ENCODE measurements at places on chromosomes 11 and 22.

DNA sequence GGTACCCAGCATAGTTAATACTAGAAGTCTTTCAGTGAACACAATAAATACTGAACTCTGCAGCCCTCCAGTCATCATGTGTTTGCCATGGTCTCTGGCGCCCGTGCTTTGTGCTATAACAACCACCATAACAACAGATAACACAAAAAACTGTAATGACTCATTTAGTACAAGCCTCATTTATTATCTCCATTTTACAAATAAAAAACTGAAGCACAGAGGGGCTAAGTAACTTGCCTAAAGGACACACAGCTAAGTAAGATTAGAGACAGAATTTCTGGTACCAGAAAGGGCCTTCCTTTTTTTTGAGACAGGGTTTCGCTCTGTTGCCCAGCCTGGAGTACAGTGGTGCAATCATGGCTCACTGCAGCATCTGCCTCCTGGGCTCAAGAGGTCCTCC, 19.5 kb downstream of the RBFOX2 start:
- DNase-seq, result no peak

DNA sequence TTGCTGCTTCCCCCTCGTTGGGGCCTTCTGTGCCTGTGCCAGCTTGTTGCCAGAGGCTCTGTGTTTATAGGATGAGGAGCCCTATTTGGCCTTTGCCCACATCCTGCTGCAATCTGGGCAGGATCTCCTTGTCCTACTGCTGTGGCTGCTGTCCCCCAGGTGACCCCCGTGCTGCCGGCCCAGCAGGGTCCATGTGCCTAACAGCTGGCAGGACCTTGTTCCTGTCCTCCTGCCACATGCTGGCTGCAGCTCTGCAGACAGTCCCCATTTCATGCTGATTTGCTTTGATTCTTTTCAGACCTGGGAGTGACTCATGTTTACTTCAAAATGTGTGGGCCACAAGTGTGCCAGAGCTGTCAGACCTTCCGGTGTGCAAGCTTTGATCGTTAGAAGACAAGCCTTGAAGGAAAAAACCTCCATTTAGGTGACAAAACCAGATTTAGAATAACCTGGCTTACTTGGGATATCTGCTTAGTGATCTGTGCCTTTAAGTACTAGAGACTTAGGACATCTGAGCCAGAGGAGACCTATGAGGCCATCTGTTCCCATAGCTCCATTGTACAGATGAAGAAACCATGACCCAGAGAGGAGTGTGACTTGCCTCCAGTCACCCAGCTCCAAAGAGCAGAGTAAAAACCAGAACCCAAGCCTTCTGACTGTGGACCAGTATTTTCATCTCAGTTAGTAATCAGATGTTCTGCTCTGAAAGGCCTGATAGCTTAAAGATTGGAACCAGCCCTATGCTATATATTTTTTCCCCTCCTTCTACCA, 11.1 kb downstream of the NAV2 start:
- DNase-seq, result no peak

- no peak for DNase-seq
Observed at GRCh38 chr11:57798905-57799559, 37.4 kb downstream of the CTNND1 start.

- no peak for DNase-seq
Observed at GRCh38 chr11:44528103-44528502, 37.4 kb upstream of the CD82 start.

- no peak for DNase-seq
Observed at GRCh38 chr11:73542175-73542574, 55.7 kb downstream of the FAM168A start.

- no peak for DNase-seq
Observed at GRCh38 chr11:134124660-134125451, 56.0 kb downstream of the JAM3 start.

GRCh38 chr11:47797633-47798032, 30.5 kb upstream of the FNBP4 start:
- DNase-seq, result no peak

- DNase-seq, result no peak
Observed at GRCh38 chr11:45483416-45483815, 182.0 kb downstream of the CHST1 start.

DNA sequence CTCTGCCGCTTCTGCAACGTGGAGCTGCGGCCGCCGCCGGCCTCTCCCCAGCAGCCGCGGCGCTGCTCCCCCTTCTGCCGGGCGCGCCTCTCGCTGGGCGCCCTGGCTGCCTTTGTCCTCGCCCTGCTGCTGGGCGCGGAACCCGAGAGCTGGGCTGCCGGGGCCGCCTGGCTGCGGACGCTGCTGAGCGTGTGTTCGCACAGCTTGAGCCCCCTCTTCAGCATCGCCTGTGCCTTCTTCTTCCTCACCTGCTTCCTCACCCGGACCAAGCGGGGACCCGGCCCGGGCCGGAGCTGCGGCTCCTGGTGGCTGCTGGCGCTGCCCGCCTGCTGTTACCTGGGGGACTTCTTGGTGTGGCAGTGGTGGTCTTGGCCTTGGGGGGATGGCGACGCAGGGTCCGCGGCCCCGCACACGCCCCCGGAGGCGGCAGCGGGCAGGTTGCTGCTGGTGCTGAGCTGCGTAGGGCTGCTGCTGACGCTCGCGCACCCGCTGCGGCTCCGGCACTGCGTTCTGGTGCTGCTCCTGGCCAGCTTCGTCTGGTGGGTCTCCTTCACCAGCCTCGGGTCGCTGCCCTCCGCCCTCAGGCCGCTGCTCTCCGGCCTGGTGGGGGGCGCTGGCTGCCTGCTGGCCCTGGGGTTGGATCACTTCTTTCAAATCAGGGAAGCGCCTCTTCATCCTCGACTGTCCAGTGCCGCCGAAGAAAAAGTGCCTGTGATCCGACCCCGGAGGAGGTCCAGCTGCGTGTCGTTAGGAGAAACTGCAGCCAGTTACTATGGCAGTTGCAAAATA, 816 bp downstream of the PDE3B start:
- peak; percentile 22 for DNase-seq

DNA sequence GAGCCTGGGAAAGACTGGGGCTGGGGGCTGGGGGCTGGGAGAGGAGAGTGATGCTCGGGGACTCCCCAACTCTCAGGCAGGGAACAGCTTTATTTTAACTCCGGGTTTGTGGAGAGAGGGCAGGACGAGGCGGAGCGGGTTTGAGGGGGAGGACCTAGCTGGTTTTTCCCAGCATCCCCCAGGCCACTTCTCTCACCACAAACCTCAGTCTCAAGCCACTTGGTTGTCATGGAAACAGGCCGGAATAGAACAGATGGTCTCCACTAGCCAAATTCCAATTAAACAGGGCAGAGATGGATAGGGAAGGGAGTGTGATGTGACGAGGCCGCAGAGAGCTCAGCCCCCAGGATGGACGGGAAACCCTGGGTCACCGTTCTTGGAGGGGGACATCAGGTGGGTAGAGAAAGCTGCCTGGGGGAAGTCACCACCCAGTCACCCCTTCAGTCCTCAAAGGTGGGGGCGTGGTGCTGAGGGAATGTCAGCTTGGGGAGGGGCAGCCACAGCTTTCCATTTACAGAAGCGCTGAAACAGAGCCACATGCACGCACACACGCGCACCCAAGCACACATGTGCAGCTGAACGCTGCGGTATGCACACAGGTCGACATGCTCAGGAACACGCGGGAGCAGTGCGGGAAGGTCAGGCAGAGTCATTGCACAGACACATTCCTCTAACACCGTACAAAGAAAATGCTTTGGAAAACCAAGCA, 19.2 kb downstream of the NECTIN1 start:
- no peak for DNase-seq

GRCh38 chr11:40716344-40717130, 742.9 kb downstream of the LRRC4C start:
- DNase-seq, result no peak

DNA sequence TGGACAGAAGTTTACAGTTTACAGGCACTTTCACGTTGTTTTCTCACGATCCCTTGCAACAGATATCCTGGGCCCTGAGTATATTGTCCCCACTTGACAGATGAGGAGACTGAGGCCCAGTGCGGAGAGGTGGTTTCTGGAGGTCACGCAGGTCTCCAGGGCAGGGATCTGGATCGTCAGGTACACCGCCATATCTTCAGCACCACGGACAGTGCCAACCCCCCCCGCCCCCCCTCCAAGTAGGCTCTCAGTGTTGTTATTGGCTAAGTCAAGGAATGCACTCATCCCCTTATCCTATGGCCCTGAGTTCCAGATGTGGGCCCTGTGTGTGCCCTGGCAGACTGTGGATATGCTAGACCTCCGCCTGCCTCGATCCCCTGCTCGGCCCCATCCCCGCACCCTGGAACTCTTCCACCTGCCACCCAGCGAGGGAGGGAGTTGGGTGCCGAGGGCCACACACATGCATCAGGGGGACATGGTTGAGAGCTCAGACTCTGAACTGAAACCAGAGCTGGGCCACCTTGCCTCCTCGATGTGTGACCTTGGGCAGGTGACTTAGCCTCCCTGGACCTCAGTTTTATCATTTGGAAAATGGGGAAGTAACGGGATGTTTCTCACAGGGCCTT, 37.5 kb downstream of the MPPED1 start:
- DNase-seq, result no peak

GRCh38 chr11:61369372-61370348, 7.5 kb downstream of the TMEM138 start:
- DNase-seq, result no peak

DNA sequence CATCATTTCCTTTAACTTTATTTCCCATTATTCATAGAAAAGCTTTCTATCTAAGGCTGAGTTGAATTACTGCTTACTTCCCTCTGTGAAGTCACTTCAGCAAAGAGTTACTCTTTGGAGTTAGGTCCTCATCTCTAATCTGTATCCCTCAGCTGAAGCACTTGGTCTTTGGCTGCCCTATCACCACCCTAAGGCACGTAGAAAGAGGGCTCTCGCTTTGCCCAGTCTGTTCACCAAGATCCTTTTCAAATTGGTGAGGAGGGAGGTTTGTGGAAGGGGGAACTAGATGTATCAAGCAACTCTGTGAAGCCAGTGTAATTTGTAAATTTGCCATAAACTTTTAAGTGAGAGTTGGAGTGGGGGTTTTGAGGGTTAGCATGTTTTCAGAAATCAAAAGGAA, 43.4 kb downstream of the PAX6 start:
- no peak for DNase-seq

DNA sequence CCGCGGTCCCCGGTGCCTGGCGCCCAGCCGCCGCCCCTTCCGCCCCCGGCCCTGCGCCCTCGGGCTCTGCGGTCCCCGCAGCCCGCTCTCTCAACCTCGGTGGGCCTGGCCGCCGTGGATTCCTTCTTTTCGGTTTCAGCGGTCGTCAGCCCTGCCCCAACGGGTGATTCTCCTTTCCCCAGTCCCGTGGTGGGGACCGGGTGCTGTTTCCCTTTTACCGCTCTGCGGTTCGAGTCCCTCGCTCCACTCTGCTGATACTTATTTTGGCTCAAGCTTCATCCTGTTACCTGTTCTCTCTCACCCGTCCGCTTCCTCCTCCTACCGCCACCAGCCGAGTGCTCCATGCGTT, 494 bp downstream of the ZDHHC5 start:
- no peak for DNase-seq

- peak; percentile 5 for DNase-seq
Observed at GRCh38 chr11:8168485-8169257, at the start of gene RIC3. RIC3 (minus strand) TSS chr11:8169025; CDS start chr11:8168989, 36 bp downstream.

GRCh38 chr11:62546244-62546928, at the start of gene AHNAK:
AHNAK (minus strand) TSS chr11:62546806; CDS start chr11:62536098, 10,708 bp downstream.
- peak; percentile 50 for DNase-seq

DNA sequence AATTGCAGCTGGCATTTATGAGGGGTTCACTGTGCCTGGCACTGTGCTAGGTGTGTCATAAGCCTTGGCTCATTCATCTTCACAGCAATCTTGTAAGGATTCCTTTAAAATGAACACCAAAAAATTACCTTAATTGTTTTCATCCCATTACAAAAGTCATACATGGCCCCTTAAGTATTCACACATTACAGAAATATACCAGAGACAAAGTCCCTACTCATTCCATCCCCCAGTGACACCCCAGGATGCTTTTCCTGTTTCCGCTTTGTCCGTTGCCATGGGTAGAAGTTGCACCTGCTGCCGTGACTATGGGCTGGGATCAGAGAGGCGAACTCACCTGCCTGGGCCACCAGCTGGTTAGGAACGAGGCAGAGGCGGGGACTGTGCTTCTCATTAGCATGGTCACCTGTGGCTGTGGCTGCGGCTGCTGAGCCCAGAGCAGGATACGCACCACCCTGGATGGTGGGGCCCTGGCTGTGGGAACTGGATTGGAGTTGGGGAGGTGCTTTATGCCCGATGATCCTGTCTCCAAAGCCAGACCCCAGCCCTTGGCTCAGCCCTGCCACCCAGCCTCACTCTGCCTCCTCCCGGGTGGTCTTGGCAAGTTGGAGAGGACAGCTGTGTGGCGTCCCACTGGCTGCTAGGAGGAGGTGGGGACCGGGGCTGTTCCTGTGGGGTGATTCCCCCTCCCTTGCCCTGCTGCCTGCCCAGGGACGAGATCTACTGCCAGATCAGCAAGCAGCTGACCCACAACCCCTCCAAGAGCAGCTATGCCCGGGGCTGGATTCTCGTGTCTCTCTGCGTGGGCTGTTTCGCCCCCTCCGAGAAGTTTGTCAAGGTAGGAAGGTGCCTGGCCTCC, 60.8 kb downstream of the MYO7A start:
- no peak for DNase-seq

- no peak for DNase-seq
Observed at GRCh38 chr11:64742087-64742888, 1.7 kb downstream of the RASGRP2 start.

GRCh38 chr11:120184371-120184945, 26.4 kb upstream of the OAF start:
- DNase-seq, result no peak

- no peak for DNase-seq
Observed at GRCh38 chr11:9527481-9528135, 45.9 kb upstream of the WEE1 start.

- no peak for DNase-seq
Observed at GRCh38 chr11:94020777-94021481, at the start of gene HEPHL1. HEPHL1 (plus strand) TSS chr11:94021354; CDS start chr11:94021369, 15 bp downstream.

DNA sequence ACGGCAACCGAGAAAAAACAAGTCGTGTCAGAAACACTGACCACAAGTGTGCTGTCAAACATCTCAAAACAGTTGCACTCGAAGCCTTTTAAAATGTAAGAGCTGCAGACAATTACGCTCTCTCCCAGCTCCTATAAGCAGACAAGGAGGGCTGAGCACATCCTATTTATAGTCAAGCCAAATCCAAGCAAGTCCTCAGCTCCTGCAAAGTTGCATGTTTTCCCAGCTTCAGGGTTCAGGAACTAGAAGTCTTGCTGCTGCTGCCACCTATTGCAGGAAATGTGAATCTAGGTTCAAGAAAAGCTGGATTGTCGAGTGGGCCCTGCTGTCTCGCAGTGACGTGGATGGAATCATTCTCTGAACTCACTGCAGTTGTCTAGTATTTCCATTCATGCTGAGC, 15.5 kb downstream of the EFCAB6 start:
- no peak for DNase-seq

Data from activated CD8-positive, alpha-beta memory T cell treated with anti-CD3 and anti-CD28 coated beads for 48 hours (primary cell).